Lower leg skin (tissue), 4 donors: ENCODE measurements at places on chromosomes 7 and 10. TPM values are rescaled to one million over a fixed set of nuclear protein-coding genes. Genes with fewer than 3 reads are reported as not detected.

MET gene
- 24.7 TPM for total RNA-seq

IL6 gene
- total RNA-seq: not detected

FANK1 gene
- total RNA-seq: 7.8 TPM

DNA sequence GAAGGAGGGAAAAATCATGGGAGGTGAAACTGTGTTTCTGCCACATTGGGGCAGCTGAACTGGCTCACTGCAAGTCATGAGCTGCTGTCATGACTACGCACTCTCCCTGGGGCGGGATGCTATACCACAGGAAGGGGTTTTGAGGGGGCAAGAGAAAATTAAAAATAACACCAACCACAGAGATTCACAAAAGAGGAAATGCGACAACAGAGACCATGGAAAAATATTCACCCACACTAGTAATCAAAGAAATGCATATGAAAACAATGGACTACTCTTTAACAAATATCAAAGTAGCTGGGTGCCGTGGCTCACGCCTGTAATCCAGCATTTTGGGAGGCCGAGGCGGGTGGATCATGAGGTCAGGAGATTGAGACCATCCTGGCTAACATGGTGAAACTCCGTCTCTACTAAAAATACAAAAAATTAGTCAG lies 65.2 kb upstream of the TM9SF3 start:
- no peak for DNase-seq

DNA sequence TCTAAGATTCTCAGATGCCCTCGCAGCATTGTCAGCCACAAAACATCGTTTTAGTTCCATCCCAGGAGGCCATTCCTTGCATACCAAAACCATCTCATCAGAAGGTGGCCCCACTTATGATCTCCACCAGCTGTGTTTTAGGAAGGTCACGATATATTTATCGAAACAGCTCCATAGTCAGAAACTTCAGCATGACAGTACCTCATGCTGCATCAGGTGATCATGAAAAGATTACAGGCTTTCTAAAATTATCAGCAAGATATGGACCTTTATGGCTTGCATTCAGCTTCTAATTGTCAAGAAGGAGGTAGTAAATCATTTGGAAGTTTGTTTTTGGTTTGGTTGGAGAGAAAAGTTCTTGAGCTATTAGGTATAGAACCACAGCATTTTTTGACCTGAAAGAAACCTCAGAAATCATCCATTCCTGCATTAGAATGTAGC lies 20.0 kb downstream of the JAZF1 start:
- no peak for DNase-seq

DNA sequence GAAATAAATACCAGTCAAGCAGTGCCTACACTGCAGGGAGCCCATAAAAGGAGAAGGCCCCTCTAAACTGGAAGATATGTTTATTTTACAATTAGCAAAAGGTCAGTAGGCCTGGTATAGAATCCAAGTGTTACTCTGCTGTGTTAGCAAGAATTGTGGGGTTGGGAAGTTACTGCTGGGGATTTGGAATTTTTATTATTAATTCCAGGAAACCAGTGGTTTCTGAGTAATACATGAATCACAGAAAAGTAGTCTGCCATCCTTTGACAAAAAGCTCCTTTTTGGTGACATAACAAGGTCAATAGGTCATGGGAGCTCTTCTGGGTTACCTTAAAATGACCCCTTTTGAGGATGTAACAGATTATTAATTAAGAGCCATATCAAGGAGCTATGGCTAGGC lies 67.4 kb downstream of the ZNF92 start:
- no peak for DNase-seq

DNA sequence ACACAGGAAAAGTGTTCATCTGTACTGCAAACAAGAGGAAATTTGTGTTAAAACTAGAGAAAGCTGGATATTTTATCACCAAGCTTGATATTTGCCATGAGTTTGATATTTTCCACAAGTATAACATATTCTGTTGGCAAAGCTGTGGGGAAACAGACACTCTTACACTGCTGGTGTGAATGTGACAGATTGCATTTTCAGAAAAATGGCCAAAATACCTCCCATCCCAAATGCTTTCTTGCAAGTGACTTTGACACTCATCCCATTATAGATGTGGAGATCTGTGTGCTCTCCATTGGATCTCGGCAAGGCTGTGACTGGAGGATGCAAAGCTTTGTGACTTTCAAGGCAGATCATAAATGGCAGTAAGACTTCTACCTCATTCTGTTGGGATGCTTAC lies 30.5 kb downstream of the ZNF713 start:
- DNase-seq: no peak

DNA sequence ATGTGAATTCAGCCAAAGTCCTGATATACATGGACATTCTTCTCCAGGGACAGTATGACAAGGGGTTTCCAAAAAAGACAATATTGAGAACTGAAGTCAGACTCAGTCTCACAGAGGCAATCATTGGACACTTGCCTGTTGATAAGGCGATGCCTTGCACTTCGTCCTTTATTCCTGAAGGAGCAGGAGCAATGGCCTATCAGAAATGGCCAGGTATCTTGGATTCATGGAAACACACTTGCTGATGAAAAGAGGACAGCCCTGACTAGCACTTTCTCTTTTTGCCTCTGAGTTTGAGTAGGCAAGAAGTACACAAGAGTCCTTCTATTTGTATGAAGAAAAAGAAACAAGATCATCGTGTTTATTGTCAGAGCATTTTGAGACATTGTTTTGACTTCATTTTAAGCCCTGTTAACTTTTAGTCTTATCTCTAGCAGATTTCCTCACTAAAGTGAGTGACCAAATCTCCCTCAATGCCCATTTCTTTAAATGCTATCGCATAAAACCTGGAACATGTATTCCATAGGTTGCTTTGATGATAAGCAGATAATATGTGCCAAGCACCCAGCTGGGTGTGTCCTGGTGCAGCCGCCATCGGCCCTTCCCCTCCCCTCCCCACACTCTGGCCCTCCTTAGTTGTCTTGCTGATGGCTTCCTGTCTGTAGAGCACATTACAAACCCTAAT lies 26.6 kb downstream of the ST8SIA6 start:
- DNase-seq: no peak

DNA sequence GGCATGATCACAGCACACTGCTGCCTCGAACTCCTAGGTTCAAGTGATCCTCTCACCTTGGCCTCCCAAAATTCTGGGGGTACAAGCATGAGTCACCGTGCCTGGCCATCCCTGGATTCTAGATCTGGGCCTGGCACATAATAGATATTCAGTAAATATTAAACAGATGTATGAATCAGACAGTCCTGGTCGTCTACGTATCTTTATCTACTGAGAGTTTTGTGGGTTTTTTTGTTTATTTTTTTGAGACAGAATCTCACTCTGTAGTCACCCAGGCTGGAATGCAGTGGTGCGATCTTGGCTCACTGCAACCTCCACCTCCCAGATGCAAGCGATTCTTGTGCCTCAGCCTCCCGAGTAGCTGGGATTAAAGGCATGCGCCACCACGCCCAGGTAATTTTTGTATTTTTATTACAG lies 24.3 kb upstream of the ITGB1 start:
- no peak for DNase-seq
